Chondrocyte (in vitro differentiated cells): ENCODE measurements at places on chromosomes 2 and 18. TPM values are rescaled to one million over a fixed set of nuclear protein-coding genes. Genes with fewer than 3 reads are reported as not detected.

Gene RNPEPL1
- 54.9 to 63.2 TPM (median 61.3 TPM) in 3 replicates for total RNA-seq

Gene UGT1A8
- not detected in 3 replicates for total RNA-seq

Gene REEP1
- total RNA-seq, result 2.4 to 3.1 TPM (median 2.6 TPM) in 3 replicates

Gene ALPP
- total RNA-seq, result not detected in 3 replicates

Gene ATG16L1
- 23.8 to 25.7 TPM (median 24.8 TPM) in 3 replicates for total RNA-seq

Gene TMEM247
- total RNA-seq, result not detected in 3 replicates

Gene CHRNG
- total RNA-seq, result not detected in 3 replicates

Gene COX7A2L
- total RNA-seq, result 79.5 to 105 TPM (median 102 TPM) in 3 replicates

Gene DNAH6
- 0.12 TPM in 1 of 3 replicates, not detected in the others for total RNA-seq

Gene HOXD12
- total RNA-seq, result not detected in 3 replicates

Gene NYAP2
- 0.05 TPM in 1 of 3 replicates, not detected in the others for total RNA-seq

Gene GPR39
- total RNA-seq, result 0.20 to 0.31 TPM in 2 of 3 replicates, not detected in the other

GRCh38 chr2:42961385-42961811 lies 169.0 kb upstream of the HAAO start:
- no peak for DNase-seq

- no peak for DNase-seq
These were observed 31.0 kb downstream of the ANKRD29 start for GRCh38 chr18:23631746-23632145.

- DNase-seq, result no peak
These were observed 15.4 kb downstream of the PECR start for GRCh38 chr2:216066230-216066629.

DNA sequence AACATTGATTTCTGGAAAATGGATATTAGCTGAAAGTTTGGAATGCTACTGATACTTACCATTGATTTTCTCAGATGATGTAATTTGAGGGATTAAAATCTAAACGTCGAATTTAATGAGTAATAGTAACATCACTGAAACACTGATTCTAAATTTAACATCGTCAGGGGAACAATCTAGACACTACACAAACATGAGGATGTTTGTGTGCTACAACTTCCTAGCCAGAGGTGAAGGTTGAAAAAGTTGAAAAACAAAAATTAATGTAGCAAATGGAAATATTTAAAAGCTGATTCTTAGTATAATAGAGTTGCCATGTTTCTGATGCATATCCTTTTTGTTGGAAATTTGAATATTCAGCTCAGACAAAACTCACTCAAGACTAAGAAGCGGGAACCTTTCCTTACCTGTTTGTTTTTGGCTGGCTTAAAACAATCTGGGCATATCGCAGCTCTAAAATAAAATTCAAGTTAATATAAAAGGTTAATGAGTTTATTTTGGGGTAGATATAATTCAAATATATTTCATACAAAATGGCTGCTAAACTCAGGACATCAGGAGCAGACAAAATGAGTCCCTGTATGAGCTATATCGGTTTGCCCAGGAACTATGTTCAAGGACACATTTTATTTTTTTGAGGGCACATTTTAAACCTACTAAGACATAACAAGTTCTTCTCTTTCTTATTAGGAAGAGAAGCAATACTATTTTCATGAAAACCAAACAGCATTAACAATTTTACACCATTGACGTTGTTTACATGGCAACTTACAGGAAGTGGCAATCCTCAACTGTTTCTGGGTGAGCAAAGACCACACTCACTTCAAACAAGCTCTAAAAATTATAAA lies 52.6 kb upstream of the PEX13 start:
- no peak for DNase-seq

DNA sequence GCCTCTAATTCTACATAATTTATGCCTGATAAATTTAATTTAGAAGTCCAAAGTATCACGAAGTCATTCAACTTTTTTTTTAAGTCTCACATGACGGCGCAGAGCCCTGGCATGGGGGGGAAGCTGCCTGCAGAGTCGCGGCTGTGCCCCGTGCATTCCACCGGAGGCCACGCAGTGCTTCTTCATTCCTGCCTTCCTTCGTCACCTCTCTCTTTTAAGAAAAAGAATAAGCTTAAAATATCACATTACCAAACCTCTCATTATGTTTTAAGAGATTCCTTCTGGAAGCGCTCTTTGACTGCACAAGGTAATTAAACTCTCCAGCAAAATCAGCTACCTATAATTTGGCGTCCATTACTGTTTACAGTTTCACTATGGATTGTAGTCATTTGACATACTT lies 20.3 kb upstream of the KIDINS220 start:
- DNase-seq, result no peak

GRCh38 chr2:238302087-238302486 lies 13.7 kb upstream of the PER2 start:
- DNase-seq, result no peak

DNA sequence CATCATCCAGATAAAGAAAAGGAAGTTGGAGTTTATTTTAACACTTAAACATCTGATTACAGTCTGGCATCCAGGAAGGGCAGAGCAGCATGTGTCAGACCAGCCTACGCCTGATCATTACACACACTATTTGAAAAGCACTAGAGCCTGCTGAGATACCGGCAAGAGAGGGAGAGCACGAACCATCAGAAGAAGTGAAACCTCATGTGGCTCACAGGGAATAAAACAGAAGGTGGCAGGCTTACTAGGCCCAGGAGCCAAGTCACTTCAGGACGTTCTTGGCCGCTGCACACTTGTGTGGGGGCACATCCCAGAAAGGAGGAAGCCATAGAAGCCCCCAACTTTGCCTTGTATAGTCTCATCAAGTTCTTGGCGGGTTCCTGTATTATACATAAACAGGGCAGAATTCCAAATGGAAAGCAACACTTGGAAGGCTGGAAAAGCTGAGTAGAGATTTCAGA lies 105.5 kb downstream of the UGGT1 start:
- no peak for DNase-seq

- DNase-seq, result no peak
These were observed 5.9 kb upstream of the NEURL3 start for GRCh38 chr2:96510931-96511595.

GRCh38 chr2:42762823-42763804 lies 821 bp downstream of the OXER1 start:
- DNase-seq, result no peak

- DNase-seq, result no peak
These were observed 109.9 kb upstream of the CAB39 start for GRCh38 chr2:230602562-230603230.

GRCh38 chr18:79786786-79787526 lies 10.8 kb upstream of the KCNG2 start:
- DNase-seq, result peak; percentile 82

- no peak for DNase-seq
These were observed 15.5 kb downstream of the TTLL4 start for GRCh38 chr2:218726004-218726574.

GRCh38 chr2:235048549-235048948 lies 96.7 kb downstream of the SH3BP4 start:
- DNase-seq, result no peak

DNA sequence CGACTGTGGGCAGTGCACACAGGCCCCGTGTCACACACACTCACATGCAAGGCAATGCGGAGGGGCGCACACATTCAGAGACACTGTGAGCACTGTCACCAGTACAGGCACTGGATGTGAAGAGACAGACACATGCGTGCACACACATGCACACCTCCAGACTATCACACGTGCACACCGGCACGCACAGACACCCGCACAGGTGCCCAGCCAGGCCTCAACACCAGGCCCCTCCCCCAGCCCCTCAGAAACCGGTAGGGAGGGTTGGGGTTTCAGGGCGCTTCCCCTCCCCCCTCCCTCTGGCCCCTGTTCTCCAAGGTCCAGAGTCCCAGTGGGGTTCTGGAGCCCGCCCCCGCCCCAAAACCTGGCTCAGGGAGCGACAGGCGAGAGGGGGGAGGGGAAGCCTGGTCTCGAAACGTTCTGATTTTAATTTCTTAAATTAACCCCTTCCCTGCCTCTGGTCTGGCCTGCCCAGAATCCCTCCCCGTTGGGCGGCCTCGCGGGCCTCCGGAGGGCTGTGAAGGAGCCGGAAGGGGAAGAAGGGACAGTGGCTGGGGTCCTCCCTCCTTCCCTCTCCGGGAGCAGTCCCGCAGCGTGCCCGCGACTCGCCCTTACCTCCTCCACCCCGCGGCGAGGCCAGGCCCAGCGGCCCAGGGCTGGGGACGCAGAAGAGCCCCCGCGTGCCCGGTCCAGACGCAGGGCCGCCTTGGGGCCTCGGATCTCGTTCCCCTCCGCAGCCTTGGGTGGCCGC lies 558 bp downstream of the FBXO41 start:
- DNase-seq, result no peak

GRCh38 chr18:49546719-49547273 lies 15.1 kb upstream of the LIPG start:
- DNase-seq, result no peak

GRCh38 chr2:217932803-217933616 lies 69.8 kb downstream of the TNS1 start:
- DNase-seq, result no peak

GRCh38 chr18:10797896-10798295 lies 272.1 kb downstream of the NAPG start:
- no peak for DNase-seq

DNA sequence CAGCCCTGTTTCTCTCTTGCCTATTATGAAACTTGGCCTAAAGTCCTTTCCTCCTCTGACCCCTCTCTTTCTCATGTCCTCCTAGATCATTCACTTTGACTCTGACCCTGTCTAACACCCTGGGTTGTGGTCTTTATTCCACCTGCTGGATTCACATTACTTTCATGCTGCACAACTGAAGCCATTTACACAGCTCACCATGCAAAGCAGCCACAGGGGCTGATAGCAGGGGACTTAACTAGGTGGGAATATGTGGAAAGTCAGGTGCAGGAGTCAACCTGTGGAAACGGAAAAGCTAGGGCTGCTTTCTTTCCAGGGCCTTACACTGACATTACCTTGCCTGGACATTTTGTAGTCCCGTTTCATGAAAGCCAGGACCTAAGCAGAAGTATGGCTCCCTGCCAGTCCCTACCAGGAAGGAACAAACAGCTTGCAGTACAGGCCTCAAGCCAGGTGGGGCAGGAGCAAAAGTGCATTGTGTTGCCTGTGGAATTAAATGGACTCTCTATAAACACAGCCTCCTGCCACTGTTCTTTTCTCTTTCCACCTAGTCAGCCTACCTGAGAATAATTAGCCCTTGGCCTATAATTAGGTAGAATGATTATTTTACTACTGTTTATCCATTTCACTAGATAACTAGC lies 11.8 kb downstream of the MAPRE3 start:
- no peak for DNase-seq

DNA sequence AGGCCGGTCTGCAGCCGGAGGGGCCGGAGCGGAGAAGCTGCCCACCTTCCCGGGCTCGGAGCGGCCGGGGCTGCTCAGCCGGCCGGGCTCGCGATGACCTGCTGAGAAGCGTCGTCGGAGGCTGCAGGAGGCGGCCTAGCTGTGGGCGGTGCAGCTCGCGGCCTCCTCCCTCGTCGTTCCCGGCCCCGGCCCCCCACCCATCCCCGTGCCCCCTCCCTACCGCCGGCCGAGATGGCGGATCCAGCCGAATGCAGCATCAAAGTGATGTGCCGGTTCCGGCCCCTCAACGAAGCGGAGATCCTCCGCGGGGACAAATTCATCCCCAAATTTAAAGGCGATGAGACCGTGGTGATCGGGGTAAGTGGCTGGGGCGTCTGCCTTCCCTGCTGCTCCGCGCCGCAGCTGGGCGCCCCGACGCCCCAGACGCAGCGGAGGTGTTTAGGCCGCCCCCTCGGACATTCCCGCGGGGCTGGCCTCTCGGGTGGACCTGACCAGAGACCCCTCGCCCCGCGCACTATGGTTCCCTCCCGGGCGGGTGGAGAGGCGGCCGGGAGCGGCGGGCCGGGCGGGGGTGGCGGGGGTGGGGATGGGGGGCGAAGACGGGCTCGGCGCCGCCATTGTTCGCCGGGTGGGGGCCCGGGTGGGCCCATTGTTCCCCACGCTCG lies 492 bp downstream of the KIF5C start:
- DNase-seq, result no peak

DNA sequence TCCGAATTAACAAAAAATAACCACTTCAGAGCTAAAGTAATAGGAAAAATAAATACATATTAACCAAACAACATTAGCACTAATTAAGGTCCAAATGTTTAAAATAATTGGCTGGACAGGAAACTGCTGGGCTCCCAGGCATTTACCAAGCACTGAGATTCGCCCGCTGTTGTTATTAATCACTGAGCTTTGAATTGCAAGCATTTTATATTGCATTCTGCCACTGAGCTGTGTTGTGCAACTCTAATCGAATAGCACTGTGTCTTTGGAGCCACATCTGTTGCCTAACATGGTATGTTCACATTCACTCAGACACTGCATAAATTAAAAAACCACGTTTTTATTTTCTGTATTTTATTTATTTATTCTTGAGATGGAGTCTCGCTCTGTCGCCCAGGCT lies 88.9 kb downstream of the SOWAHC start:
- DNase-seq, result no peak

- no peak for DNase-seq
These were observed 26.5 kb upstream of the IGFBP2 start for GRCh38 chr2:216606551-216607276.

DNA sequence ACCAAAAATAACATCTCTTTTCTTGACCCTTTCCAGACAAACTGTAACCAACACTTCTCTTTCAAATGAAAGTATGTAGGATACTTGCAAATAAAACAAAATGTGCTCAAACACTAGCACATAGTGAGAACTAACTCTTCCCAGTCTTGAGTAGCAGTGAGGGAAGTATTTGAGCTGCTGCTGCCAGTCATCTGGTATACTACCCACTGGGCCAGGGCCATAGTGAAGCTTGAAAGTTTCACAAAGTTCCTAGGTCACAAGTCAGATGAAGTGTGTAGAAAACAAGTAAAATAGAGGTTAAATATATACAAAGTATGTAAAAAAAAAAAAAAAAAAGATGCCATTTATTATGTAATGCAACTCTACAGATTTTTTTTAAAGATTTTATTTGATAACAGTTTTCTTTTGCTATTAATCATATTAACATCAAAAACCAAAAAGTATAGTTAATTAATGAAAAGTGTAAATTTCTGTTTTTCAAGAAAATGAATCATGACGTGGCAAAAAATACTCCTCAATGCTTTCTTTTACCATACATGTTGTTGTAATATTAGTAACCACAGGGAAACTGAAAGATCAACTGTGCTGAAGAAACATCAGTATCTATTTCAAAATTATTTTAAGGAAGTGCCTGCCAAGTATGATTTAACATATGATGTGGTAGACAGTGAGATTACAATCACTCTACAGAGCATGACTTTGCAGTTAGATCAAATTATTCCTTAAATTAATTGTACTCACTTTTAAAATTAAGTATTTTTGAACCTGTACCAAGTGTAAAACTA lies 21.6 kb upstream of the TRIB2 start:
- no peak for DNase-seq

- no peak for DNase-seq
These were observed 4.1 kb upstream of the SERPINB8 start for GRCh38 chr18:63965716-63966330.

DNA sequence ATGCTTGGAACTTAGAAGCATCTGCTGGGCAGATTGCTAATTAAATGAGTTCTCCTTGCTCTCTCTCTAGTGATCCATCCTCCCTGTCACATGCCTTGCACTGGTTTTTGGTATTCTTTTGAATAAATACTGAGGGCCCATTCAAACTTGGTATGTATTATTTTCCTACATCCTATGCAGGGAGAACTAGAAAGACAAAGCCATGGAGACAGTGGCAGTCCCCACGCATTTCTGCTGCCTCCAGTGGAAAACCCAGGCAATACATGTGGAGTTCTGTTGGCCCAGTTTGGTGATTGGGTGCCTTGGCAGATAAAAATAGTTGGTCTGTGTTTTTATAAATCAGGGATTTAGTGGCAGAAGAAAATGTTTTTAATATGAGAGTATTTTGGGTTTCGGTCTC lies 68.7 kb downstream of the DIS3L2 start:
- no peak for DNase-seq

- no peak for DNase-seq
These were observed 47.1 kb upstream of the MAP4K3 start for GRCh38 chr2:39484206-39484605.
